Inflammatory macrophage treated with lipopolysaccharide for 1 hour (primary cell): ENCODE measurements at places on chromosomes 4 and X.

GRCh38 chr4:102823897-102824296 is 3.5 kb downstream of the UBE2D3 start:
- no peak for DNase-seq

- no peak for DNase-seq
These were observed 114.6 kb downstream of the RBM47 start for GRCh38 chr4:40515037-40515397.

- no peak for DNase-seq
These were observed 72.7 kb upstream of the IL15 start for GRCh38 chr4:141563723-141564122.

GRCh38 chr4:185143601-185143969 is 519 bp downstream of the SLC25A4 start:
- no peak for DNase-seq

DNA sequence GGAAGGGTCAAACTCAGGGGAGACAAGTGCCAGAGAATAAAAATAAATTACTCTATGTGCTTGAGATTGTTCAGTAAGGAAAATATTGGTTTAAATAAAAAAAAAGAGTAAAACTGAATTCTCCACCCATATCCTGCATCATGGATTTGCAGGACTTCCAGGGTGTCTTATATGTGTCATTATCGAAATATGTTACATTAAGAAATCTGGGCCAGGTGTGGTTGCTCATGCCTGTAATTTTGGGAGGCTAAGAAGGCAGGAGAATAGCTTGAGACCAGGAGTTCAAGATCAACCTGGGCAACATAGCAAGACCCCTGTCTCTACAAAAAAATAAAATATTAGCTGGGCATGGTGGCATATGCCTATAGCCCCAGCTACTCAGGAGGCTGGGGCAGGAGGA is 104.9 kb downstream of the PPP3CA start:
- DNase-seq = no peak

GRCh38 chr4:153205757-153206156 is 1.5 kb downstream of the TRIM2 start:
- DNase-seq = no peak

- DNase-seq = peak; percentile 12
These were observed 58.9 kb downstream of the PLAC1 start for GRCh38 chrX:134599184-134599914.

DNA sequence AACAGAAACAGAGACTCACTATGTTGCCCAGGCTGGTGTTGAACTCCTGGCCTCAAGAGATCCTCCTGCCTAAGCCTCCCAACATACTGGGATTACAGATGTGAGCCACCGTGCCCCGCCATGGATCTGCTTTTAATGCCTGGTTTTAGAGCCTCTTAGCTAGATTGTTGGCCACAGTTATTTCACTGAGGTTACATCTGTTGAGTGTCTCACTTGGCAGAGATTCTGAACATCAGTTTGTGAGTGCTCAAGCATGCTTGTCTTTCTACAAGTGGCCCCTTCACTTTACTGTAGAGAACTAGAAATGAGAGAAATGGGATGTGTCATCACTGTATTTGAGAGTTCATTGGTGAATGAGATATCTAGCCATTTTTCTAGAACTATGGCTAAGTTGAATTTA is 218.5 kb downstream of the APBB2 start:
- DNase-seq = no peak

GRCh38 chr4:113169368-113169767 is 119.9 kb downstream of the ANK2 start:
- no peak for DNase-seq

DNA sequence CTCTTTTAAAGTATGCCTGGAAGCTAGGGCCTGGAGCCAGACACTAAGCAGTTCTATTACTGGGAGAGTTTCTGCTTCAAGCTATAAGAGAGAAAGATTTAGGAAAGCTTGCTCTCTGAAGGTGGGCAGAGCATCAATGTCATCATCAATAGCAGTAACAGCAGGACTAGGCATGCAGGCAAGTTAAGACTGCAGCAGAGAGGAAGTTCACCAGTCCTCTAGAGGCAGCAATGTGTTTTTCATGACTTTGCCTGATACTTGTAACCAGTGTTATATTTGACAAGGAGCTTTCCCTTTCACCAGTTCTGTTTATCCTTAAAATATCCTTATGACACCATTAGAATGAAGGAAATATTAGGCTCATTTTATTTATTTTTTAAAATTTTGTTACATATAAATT is 237.9 kb downstream of the KCTD8 start:
- DNase-seq = no peak

- DNase-seq = peak; percentile 23
These were observed 654.9 kb upstream of the HTR2C start for GRCh38 chrX:113929004-113929403.

GRCh38 chr4:180860089-180860720 is 1383.0 kb upstream of the TENM3 start:
- no peak for DNase-seq

DNA sequence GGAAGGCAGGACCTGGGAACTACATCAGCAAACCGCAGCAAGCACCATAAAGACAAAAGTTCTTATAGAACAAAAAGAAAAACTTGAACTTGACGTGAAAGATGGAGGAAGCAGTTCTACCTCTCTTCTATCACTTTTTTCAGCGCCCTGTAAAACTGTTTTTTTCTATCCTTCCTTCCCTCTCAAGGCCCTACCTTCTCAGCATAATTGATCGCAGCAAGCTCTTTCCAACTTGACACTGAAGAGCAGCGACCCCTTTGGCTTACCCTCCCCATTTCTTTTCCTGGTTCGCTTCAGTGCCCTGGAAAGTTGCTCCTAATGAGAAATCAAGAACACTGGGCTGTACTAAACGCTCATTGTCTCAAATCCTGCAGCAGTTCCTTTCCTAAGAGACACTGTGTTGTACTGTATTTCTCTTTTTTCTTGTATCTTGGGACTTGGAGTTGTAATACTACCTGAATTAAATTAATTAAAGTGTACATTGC is 150.6 kb upstream of the SLC4A4 start:
- no peak for DNase-seq

GRCh38 chr4:92303621-92304027 is at the start of gene GRID2:
Gene GRID2 (plus strand): TSS chr4:92303966.
- no peak for DNase-seq

GRCh38 chr4:78691971-78692821 is 84.0 kb upstream of the BMP2K start:
- DNase-seq = peak; percentile 22

DNA sequence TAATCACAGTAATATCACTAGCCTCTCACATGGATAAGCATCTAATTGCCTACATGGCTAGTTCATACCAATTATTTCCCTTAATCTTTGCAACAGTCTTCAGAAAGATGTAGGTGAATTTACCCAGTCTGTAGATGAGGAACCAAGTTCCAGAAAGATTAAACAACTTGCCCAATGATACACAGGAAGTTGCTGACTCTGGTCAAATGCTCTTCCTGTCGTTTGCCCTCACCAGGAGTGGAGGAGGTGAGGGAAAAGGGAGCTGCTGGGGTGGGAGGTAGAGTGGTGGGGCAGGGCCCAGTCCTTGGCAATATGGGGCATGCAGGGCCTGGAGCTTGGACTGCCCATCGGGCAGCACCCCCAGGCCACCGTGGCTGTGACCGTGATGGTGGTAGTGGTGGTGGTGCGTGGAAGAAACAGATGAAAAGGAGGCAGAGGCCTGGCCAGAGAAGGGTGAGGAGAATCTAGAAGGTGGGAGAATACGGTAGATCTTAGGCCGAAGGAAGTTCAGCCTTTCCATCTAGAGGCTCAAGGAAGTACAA is 2.3 kb upstream of the KDM5C start:
- no peak for DNase-seq

DNA sequence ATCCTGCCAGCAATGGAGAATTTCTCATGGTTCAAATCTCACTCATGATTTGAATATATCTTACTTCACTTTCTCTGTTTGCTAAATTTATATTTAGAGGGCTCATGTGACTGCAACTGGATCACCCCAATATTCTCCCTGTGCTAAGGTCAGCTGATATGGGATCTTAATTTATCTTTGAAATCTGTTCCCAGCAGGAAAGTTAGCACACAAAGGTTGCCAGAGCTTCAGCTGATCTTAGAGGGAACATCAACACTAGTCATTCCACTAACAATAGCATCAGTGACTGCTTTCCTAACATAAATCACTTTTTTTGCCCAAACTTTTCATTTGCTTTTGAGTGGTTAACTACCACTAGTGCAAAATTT is 1270.0 kb downstream of the ARAP2 start:
- no peak for DNase-seq

GRCh38 chr4:183860731-183861130 is 44.4 kb upstream of the STOX2 start:
- no peak for DNase-seq

DNA sequence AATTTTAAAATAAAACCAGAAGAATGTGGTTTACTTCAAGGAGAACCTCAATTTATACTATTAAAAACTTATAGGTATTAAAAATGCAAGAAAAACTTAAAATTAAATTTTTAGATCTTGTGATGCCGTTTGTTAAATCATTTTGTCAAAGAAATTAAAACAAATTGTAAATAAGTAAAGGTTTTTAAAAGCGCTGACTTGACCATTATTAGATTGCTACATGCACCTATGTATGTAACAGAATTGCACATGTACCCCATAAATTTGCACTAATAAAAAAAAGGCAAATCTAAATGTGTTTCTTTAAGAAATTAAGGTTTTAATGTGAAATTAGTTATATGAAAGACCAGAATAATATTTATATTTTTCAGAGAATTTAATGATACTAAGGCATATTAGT is 156.1 kb downstream of the LARP7 start:
- no peak for DNase-seq

DNA sequence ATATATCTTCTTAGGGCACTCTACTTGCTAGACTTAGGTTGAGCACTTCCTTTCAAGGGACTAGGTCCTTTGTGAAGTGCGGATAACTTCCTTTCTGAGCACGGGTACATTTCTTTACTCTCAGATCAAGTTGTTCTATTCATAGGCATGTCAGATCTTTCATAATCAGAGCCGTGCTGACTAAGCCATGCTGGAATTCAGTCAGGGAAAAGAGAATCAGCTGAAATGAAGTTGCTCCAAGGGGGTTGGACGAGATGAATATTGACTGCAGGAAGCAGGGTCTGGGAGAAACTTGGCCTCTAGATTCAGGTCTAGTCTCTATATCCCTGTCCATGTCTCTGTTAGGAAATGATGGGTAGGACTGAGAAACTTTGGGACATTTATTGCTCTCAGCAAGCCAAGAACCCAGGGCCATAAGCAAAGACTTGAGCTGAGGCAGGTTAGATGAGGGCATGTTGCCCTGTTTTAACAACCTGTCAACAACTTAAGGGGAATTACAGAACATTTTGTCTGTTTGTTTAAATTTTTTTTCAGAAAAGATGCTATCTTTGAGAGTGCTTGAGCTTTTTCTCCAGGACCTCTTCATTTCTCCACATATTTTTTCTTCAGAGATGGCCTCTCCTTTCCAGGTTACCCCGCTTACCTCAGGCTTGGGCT is 28.3 kb downstream of the AREG start:
- no peak for DNase-seq

- DNase-seq = peak; percentile 13
These were observed 43.8 kb upstream of the WDR1 start for GRCh38 chr4:10160281-10160856.

- DNase-seq = no peak
These were observed 8.5 kb upstream of the ARMCX2 start for GRCh38 chrX:101668143-101668542.

GRCh38 chrX:102627640-102628039 is 23.6 kb upstream of the GPRASP1 start:
- peak; percentile 60 for DNase-seq

DNA sequence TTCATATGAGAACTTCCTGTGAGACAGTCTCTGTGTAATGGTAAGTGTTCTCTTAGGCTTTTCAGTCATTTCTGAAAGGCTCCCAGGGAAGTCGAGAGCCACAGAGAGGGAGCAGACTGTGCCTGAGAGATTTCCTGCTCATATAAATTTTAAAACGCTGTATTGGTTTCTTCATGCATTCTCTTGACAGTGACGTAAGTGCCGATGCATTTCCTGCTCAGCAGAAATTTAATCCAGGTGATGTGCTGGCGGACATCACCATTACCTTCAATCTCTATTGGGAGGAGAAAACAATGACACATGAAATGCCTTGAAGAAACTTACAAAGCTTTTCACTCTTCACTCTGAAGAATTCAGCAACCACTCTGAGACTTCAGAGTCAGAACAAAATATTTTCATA is 383.6 kb downstream of the BMPR1B start:
- DNase-seq = no peak

GRCh38 chrX:40844471-40844870 is 109.1 kb upstream of the MED14 start:
- DNase-seq = no peak

- no peak for DNase-seq
These were observed 108.3 kb upstream of the SLC4A4 start for GRCh38 chr4:71230271-71231128.

DNA sequence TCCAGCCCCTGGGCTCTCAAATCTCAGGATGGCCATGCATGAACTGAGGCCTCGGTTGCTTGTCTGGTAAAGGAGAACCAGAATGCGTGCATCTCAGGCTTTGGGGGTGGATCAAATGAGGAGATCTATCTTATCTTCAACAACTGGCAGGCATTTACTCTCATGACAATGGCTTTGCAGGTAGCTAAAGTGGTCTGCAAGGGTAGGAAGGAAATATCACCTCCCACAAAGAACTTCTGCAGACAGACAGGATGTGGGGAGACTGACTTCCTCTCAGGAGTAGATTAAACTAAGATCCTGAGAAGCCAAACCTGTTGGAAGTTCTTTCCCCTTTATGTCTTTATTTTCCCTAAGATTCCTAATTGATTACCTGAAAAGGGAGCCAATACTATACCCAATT is 7.8 kb downstream of the LDB2 start:
- DNase-seq = no peak

- no peak for DNase-seq
These were observed at the start of gene ODAM for GRCh38 chr4:70195425-70195824. Gene ODAM (plus strand): TSS chr4:70195725. CDS start chr4:70196544, 819 bp downstream.

- no peak for DNase-seq
These were observed 13.1 kb downstream of the RBM10 start for GRCh38 chrX:47158131-47158530.
